ENCODE measurements at places on chromosomes 3 and 15.

- DNase-seq, result peak; percentile 86
Observed at GRCh38 chr3:129316248-129317013, 37.8 kb downstream of the HMCES start.

DNA sequence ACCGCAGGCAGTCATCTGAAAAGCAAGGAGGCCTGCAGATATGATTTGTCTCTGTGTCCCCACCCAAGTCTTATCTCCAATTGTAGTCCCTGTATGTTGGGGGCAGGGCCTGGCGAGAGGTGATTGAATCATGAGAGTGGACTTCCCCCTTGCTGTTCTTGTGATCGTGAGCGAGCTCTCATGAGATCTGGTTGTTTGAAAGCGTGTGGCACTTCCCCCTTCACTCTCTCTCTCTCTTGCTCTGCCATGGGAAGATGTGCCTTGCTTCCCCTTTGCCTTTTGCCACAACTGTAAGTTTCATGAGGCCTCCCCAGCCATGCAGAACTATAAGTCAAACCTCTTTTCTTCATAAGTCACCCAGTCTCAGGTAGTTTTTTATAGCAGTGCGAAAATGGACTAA, 83.3 kb downstream of the TMCO5A start:
- no peak for DNase-seq

DNA sequence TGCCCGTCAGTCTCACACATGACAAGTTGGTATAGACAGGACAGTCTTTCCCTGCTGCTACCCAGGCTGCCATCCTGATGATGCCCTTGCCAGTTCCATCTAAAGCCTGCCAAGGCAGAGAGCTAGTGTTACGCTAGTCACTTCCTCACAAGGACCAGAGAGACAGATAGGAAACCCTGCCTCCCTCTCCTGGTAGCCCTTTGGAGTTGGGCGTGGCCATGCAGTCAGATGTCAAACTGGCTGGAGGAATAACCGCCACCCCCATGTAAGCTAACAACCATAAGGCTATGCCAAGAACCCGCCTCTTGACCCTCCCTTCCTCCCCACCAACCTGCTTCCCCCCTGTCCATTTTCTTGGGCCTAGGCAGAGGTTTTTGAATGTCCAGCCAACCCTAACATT, 2.8 kb downstream of the TMEM115 start:
- no peak for DNase-seq

- no peak for DNase-seq
Observed at GRCh38 chr15:43749690-43750345, 3.6 kb downstream of the PDIA3 start.

GRCh38 chr15:71103102-71103676, 12.1 kb upstream of the THSD4 start:
- DNase-seq, result no peak

- DNase-seq, result no peak
Observed at GRCh38 chr3:23944007-23944783, 891 bp upstream of the NR1D2 start.

GRCh38 chr3:127779747-127780146, 42.6 kb downstream of the MGLL start:
- no peak for DNase-seq

DNA sequence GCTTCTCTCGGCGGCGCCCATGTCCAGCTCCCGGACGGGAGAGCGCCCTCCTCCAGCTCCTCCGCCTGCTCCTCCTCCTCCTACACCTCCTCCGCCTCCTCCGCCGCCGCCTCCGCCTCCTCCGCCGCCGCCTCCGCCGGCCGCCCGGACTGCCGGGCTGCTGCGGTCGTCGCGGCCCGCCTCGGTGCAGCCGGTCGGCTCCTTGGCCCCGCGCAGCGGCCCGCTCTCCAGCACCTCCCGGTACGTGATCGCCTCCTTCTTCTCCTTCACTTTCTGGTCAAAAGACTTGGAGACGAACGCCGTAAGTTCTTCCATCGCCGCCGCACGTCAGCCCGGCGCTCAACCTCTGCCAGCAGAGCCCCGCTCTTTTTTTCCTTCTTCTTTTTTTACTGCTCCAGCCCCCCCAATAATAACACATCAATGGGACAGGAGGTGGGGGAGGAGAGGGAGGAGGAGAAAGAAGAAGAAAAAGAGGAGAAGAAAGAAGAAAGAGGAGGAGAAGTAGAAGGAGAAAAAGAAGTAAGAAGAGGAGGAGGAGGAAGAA, 438 bp downstream of the SHOX2 start:
- DNase-seq, result peak; percentile 84

- no peak for DNase-seq
Observed at GRCh38 chr3:119856695-119857094, 74.8 kb downstream of the NR1I2 start.

GRCh38 chr3:160629491-160629890, 47.5 kb upstream of the ARL14 start:
- no peak for DNase-seq

GRCh38 chr3:177449360-177450006, 252.2 kb upstream of the TBL1XR1 start:
- DNase-seq, result no peak

GRCh38 chr15:101264911-101265641, 12.2 kb downstream of the SELENOS start:
- no peak for DNase-seq

GRCh38 chr3:184039414-184039813, 7.9 kb downstream of the HTR3D start:
- no peak for DNase-seq

DNA sequence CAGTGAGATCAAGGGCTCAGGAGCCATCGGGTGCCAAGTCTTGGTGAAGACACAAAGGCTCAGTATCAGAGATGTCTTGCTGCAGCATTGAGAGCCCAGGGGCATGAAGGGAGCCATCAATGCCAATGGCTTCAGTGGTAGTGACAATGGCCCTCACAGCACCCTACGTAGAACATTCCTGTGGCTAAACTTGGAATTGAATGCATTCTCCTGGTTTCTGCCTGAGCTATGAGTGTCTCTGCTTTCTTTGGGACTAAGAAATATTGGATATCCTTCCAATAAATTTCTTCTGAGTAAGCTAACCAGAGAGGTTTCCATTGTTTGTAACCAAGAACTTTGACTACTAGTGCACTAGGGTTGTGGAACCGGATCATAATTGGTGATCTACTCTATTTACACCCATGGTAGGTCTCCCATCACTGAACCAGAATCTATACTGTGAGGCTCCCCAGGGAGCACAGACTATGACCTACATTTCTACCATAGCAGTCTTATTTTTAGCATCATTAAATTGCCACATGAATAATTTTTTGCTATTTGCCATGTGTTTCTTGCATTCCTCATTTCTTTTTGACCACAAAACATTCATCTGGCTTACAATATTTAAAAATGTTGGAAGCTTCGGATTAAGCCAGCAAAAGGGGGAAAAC, 31.6 kb upstream of the PDZRN3 start:
- no peak for DNase-seq

- DNase-seq, result no peak
Observed at GRCh38 chr3:159448902-159449301, 539.7 kb upstream of the IL12A start.

GRCh38 chr3:122577409-122578031, at the start of gene PARP15:
Gene PARP15, plus strand, starts transcription at chr3:122577650. Its CDS starts 18 bp downstream, at chr3:122577668.
- peak; percentile 31 for DNase-seq

DNA sequence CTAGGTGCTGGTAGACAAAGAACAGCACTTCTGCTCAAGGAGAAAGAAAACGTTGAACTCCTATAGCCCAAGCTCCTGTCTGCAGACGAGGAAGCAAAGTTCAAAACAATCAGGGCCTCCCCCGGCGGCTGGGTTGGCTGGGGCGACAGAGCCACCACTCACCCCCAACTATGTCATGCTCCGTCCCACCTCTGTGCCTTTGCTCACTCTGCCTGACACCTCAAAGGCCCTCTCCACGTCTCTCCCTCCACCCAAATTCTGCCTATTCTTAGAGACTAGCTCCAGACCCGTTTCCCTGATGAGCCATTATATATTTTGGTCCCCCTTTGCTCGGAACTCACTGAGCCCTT, 304.3 kb downstream of the TLE3 start:
- DNase-seq, result no peak

DNA sequence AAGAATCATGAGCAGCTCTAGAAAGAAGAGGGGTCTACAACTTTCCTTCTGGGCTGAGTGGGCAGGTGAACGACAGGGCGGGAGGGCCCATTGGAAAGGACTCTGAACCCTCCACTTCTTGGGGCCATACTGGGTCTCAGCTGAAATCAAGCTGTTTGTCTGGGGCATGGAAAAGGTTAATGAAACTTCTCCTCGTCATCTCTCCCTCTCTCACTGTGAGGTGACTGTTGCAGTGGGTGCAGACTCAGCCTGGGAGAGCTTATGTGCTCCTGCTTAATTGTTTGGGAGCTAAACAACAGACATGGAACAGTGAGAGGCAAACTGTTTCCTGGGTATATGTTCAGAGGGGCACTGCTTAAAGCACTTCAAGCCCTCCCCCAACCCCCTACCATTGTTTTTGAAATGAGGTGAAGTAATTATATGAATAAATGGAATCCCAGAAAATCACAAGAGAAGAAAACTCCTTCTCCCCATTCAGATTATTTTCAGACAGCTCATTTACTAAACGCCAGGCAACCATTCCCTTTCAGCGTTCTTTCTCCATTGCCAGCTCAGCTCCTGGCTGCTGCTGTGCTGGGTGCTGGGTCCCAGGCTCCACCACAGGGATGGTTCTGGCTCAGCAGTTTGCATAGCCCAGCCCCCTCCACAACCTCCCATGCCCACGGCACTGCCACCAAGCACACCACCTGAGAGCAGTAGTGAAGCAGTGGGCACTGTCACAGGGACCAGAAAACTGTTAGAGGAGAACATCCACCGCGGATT, 444.9 kb upstream of the TBL1XR1 start:
- DNase-seq, result no peak

- no peak for DNase-seq
Observed at GRCh38 chr3:30752970-30753369, 141.5 kb downstream of the GADL1 start.

GRCh38 chr3:111545349-111545748, 3.4 kb downstream of the CD96 start:
- no peak for DNase-seq

DNA sequence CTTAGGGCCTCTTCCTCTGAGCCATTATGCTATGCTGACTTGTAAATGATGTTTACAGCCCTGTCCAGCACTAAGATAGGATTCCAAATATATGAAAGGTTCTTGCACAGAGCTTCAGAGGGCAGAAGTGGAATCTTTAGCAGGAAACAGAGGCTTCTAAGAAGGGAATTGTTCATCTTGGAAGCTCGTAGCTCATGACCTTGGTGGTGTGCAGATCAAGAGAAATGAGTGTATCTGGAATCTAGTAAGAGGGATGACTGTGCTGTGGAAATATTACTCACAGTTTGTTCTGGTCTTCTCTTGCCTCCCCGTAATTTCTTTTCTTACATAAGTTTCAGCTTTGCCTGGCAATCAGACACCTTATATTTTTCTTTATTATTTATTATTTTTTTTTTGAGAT, 175.8 kb downstream of the SPATA16 start:
- no peak for DNase-seq

- DNase-seq, result no peak
Observed at GRCh38 chr3:192597506-192597905, 129.8 kb downstream of the FGF12 start.

Data from left hindlimb (tissue), 1 donor.